ENCODE measurements at places on chromosomes 11 and 22.

DNA sequence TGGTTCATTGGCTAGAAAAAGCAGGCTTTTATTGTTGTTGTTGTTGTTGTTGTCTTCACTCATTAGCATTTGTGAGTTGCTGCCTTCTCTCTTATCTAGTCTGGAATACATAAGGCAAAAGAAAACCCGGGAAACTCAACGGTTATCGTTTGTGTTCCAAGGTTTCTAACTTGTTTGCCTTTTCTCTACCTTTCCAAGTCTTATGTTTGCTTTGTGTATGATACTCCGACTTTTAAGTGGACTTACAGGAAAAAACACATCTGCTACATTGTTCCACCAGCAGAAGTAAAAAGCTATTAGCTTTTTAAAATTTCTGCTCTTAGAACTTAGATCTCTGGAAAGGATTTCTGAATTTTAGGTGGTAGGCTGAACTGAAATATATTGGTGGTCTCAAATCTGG is 27.0 kb upstream of the HIKESHI start:
- no peak for DNase-seq

- no peak for DNase-seq
These were observed 8.3 kb downstream of the TSPO start for GRCh38 chr22:43159484-43160178.

- DNase-seq = no peak
These were observed 51.6 kb downstream of the ST3GAL4 start for GRCh38 chr11:126407101-126407521.

- peak; percentile 78 for DNase-seq
These were observed 62.8 kb downstream of the BCR start for GRCh38 chr22:23243006-23243573.

GRCh38 chr11:118172356-118172755 is 4.1 kb downstream of the SCN2B start:
- no peak for DNase-seq

DNA sequence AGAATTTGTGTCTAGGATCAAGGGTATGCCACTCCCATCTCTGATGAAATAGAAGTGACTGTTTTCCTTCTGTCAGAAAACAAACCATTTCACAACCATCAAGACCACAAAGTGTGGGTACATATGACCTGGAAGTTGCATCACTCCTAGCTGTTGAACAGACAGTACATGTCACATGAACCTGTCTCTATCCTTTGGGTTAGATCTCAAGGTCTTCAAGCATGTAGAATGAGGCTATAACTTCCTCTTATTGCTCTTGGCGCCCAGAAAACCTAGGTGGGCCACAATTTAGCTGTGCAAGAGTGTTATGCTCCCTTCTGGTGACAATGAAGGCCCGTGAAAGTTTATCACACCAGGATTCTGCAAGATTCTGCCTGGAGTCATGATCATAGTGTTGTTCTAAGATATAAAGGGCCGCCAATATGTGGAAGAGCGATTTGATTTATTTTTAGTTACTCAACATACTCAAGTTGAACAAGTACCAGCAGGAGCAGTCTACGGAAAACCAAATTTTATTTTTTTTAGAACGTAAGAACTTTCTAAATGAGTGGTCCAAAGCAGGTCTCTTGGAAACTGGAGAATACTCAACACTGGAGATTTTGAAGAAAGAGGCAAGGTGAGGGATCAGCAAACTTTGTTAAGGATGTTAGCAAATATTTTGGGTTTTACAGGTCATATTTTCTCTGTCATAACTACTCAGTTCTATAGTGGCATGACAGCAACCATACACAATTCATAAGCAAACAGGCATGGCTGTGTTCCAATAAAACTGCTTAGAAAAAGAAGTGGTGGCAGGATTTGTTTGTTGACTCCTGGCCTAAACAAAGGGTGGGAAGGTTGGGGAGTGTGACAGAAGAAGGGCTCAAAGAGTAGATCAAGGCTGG is 101.8 kb downstream of the USP35 start:
- DNase-seq = no peak

DNA sequence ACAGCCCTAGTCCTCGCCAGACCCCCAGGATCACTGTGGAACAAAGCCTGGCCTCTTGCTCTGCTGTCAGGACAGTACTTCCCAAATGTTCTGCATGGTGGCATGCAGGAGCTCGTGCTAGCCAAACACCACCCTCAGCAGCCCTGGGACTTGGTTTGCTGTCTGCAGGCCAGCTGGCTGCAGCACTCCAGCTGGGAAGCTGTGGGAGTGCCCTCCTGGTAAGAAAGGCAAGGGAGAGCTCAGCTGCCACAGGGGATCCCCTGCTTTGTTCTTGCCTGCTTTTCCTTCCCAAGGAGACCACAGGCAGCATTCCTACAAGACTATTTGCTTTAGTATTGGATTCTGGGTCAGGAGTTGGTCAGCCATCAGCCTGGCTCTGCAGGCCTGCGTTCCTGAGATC is 27.9 kb downstream of the TCIRG1 start:
- DNase-seq = no peak

DNA sequence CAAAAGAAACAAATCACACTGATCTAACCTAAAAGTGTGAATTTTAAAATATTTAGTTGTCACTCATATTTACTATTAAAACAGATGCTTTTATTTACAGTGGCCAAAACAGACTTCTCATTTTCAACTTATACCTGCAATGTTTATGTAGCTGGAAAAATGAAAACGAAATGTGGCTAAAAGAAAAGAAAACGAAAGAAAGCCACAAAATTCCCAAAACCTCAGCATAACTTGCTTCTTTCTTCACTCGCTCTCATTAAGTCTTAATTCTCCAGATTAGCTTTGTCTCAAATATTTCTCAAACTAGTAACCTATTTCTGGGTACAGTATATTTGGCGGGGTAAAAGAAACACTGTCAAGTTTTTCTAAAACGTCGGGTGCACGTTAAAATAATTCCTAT is 693 bp downstream of the CSTF3 start:
- no peak for DNase-seq

DNA sequence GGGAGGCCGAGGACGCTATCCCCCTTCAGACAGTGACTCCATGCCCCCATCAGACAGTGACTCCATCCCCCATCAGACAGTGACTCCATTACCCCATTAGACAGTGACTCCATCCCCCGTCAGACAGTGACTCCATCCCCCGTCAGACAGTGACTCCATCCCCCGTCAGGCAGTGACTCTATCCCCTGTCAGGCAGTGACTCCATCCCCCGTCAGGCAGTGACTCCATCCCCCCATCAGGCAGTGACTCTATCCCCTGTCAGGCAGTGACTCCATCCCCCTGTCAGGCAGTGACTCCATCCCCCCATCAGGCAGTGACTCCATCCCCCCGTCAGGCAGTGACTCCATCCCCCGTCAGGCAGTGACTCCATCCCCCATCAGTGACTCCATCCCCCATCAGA is 9.1 kb upstream of the TTLL8 start:
- no peak for DNase-seq

DNA sequence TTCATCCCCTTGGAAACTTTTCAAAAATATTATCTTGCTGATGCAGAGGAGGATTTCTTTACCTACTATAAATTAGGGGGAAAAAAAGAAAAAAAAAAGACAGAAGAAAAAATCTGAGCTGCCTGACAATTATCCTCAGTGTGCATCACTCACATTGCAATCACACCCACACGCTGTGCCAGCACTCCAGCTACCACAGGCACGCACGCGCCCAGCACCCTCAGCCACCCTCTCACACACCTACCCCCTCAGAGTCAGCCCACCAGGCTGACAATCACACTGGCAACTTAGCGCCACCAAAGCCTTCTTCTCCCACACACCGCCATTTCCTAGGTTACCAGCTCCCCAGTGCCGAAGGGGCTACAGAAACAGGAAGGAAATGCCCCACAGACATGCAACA is 236.1 kb downstream of the KCNA4 start:
- no peak for DNase-seq

DNA sequence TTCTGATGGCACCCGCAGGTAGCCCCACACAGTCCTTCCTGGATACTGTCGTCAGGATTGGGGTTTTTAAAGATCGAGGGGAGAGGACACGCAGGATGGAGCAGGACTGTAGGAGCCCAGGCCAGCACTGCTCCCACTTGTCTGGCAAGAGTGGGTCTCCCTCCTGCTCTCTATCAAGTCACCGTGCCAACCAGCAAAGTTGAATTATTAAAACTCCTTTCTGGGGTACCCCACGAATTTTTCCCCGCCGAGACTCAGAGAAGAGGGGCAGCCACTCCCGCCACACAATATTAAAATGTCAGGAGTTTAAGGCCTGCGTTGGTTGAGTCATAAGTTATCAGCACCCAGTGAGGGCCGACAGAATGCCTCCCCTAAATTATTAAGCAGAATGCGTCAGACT is 10.1 kb downstream of the LMO1 start:
- DNase-seq = no peak

DNA sequence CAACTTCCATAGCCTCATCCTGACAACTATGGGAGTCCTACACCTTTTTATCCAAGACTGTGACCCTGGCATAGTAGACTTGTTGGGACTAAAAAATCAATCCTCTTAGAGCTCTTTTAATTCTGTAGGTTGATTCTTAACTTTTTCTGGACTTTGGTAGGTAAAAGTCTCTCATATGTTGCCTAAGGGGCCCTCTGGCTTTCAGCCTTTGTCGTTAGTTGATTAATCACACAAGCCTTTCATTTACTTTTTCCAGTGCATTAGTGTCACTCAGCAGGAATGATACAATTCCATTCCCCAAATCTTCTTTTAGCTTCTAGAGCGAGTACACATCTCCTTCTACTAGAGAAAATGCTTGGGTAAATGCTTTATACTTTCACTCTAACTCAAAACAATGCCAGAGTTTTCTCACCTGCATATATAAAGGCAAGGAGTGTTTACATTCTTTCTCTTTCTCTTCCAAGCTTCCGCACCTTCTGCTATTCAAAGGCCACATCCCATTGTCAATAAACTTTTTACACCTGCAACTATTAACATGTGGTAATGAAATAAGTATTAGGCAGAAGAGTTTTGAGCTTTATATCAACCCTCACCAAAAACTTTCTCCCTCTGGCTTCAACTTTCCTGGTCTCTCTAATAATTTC is 516.6 kb downstream of the FAM181B start:
- no peak for DNase-seq

- no peak for DNase-seq
These were observed 35.4 kb downstream of the CDKN1C start for GRCh38 chr11:2849994-2850770.

GRCh38 chr11:72191961-72192381 is at the start of gene FOLR1:
TSS of gene FOLR1 (plus strand) at chr11:72192140. CDS start at chr11:72192174, 34 bp downstream.
- peak; percentile 33 for DNase-seq

DNA sequence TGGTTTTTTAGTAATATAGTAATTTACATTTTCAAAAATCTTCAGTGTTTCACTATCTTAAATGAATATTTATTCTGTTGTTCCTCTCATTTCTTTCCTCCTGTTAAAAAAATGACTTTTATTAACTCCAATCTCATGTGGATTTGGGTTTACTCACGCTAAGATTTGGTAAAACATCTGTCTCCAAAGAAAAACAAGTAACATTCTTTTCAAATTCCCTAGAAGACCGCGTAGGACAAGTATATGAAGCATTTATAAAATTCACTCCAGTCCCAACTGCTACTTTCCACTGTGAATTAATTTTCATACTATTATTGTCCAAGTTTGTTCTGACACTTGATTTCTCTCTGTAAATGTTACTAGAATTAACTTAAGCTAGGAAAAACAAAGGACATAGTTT is 26.2 kb downstream of the SBF2 start:
- no peak for DNase-seq

- no peak for DNase-seq
These were observed 101.0 kb downstream of the ARL14EP start for GRCh38 chr11:30423886-30424285.

DNA sequence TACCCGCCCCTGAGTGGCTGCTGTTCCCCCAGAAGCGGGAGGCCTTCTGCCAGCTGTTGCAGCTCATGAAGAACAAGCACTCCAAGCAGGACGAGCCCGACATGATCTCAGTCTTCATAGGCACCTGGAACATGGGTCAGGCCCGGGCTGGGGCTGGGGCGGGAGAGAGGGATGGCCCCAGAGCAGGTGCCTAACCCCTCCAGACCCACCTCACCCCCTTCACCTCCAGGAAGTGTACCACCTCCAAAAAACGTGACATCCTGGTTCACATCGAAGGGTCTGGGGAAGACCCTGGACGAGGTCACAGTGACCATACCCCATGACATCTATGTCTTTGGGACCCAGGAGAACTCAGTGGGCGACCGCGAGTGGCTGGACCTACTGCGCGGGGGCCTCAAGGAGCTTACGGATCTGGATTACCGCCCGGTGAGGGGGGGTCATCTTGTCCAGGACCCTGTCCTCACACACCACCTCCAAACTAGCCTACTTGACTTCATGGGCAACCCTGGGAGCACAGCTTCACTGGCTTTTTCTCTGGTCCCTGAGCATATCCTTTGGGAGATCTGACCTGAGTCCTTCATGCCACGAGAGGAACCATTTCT is 6.3 kb downstream of the INPPL1 start:
- no peak for DNase-seq

DNA sequence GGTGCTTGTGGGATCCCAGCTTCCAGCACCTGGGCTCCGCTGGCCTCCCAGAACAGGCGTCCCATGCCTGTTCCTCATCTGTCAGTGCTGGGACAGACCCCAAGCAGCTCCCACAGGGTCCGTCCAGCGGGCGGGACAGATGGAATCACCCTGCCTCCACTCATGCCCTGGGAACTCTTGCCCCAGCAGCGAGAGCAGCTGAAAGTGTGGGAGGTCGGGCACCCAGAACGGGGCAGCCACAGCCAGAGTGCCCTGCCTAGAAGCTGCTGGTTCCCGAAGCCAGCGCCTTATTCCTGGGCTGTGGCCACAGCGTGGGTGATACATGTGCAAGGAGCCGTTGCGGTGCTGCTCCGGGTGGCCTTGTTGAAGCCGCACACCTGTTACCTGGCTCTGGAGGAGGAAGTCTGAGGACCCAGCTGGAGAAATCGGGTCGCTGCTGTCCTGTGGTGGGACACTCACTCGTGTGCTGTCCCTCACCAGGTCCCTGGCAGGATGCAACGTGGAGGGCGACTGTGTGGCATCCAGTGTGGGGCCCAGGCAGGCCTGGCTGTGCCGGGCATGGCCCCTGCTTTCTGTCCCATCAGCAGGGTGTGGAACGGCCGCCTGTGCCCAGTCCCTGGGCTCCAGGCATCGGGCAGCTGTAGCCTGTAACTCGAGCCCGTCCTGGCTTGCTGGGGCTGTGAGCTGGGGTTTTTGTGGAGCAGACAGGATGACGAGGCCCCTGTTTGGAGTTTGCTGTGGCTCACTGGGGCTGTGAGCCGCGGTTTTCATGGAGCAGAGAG is 16.2 kb downstream of the GRAMD4 start:
- no peak for DNase-seq

GRCh38 chr11:44561275-44561805 is 4.1 kb upstream of the CD82 start:
- DNase-seq = no peak

DNA sequence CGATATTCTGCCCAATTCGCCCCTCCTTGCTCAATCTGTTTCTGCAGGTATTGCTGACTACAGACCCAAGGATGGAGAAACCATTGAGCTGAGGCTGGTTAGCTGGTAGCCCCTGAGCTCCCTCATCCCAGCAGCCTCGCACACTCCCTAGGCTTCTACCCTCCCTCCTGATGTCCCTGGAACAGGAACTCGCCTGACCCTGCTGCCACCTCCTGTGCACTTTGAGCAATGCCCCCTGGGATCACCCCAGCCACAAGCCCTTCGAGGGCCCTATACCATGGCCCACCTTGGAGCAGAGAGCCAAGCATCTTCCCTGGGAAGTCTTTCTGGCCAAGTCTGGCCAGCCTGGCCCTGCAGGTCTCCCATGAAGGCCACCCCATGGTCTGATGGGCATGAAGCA is 9.2 kb upstream of the SLC35E4 start:
- DNase-seq = no peak
